ENCODE measurements at places on chromosomes 13 and 19.
A peak's percentile ranks its signal among the peaks of the same experiment; 100 is the strongest.

GRCh38 chr13:27472941-27473340 is 22.6 kb upstream of the MTIF3 start:
- no peak for DNase-seq

- DNase-seq: no peak
Measured at GRCh38 chr19:19858751-19859150, 6.9 kb upstream of the ZNF253 start.

- DNase-seq: no peak
Measured at GRCh38 chr19:6015841-6016545, 38.1 kb upstream of the RANBP3 start.

GRCh38 chr19:3986260-3987041 is 1.2 kb upstream of the EEF2 start:
- peak; percentile 60 for DNase-seq

Data from occipital lobe (tissue), 3 donors.